ENCODE measurements at places on chromosomes 1 and 21. TPM values are rescaled to one million over a fixed set of nuclear protein-coding genes. Genes with fewer than 3 reads are reported as not detected.

DNA sequence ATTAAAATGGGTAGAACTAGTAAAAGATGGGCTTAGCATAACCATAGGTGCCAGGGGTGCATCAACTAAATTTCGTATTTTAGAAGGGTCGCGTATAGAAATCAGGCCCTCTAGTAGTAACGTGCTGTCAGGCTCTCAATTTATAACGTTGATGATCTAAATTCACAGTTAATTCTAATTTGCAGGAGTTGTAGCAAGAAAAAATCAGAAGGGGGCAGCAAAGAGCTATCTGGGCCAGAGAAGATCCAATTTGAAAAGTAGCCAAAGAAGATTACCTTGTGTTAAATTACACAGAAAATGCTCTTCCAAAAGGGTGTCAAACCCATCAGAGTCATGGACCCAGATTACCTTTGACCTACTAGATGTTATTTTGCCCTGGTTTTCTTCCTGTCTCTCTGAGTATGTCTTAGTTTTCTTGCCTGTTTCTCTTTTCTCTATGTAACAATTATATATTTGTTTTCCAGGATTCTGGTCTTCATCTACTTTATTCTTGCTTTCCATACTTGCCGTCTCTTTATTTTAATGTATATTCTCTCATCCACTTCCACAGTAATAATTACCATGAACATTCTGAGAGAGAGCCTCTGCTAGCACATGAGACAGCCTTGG is 1030.9 kb downstream of the AMY1C start:
- no peak for DNase-seq

DNA sequence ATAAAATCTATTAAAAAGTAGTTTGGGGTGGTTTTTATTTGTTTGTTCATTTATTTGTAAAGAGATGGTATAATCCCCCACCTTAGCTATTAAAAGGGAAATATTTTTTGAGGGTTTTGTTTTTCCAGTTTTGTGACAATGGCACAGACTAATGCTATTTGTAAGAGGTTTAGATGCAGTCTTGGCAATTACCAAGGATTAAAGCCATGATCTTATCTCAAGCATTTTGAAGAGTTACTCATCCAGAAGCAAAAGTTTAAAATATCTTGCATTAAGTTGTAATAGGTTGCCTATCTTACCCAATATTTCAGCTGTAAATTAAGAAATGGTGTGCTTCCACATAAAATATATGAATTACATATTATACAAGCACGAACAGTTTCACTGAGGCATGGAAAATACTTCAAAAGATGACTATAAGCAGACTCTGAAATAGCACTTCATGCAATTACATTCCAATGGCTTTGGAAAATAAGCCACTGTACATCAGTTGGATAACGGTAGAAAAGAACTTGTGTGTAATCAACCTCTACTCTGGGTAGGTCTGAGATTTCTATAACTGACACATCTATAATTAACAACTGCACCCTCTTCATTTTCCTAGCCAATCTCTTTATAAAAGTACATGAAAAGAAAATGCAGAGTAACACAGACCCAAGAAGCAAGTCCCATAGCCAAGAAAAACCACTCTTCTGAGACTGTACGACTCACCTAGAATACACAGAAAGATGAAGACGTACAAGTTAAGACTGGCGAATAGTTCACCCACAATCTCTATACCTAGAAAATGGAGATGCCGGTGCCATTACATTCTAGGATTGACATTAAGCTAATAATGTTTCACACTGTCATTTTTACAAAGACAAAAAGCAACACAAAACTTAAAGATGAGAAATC is 95.2 kb downstream of the PTPN14 start:
- no peak for DNase-seq

DNA sequence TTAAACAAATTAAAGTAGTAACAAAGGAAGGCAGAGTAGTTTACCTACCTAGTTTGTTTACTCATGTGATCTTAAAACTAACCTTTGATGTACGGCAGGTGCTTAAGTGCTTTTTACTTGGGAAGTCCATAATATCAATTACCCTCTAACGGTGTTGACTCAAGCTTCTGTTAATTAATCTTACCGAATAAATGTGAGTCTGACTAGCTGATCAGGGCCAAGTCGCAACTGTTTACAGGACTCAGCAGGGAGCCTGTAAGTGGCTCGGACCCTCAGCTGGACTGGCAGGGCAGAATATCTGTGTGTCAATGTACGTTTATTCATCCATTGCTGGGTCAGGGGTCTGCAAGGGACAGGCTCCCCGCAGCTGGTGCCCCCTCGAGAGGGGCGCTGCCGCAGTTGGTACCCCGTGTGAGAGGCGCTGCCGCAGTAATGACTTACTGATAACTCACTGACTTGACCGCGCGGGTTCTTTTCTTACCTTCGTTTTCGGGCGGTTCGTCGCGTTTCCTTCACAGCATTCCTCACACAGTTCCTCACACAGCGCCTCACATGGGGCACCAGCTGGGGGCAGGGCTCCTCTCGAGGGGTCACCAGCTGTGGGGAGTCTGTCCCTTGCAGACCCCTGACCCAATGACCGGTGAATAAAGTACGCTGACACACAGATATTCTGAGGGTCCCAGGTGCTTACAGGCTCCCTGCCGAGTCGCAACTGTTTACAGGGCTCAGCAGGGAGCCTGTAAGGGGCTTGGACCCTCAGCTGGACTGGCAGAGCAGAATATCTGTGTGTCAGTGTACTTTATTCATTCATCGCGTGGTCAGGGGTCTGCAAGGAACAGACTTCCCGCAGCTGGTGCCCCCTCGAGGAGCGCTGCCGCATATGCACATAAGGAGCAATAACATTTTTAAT is 3.0 kb downstream of the FMO1 start:
- DNase-seq, result peak; percentile 59

ALPL gene
- 9.4 TPM for total RNA-seq

DNA sequence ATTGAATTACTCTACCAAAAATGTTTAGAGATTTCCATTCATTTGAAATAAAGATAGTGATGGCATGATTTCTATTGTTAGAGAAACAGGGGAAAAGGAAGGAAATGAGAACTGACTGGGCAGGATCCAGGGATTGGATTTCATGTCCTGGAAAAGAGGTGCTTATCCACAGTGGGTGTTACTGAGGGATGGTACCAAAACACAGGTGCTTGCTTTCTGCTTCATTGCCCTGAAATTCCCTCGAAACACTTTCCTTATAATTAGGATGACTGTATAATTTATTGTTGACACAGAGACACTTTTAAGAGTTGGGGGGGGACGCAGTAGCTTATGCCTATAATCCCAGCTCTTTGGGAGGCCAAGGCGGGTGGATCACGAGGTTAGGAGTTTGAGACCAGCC is 185.0 kb upstream of the KCNK2 start:
- no peak for DNase-seq

- DNase-seq, result peak; percentile 87
Measured at GRCh38 chr21:45302082-45303061, 14.7 kb upstream of the POFUT2 start.

DNA sequence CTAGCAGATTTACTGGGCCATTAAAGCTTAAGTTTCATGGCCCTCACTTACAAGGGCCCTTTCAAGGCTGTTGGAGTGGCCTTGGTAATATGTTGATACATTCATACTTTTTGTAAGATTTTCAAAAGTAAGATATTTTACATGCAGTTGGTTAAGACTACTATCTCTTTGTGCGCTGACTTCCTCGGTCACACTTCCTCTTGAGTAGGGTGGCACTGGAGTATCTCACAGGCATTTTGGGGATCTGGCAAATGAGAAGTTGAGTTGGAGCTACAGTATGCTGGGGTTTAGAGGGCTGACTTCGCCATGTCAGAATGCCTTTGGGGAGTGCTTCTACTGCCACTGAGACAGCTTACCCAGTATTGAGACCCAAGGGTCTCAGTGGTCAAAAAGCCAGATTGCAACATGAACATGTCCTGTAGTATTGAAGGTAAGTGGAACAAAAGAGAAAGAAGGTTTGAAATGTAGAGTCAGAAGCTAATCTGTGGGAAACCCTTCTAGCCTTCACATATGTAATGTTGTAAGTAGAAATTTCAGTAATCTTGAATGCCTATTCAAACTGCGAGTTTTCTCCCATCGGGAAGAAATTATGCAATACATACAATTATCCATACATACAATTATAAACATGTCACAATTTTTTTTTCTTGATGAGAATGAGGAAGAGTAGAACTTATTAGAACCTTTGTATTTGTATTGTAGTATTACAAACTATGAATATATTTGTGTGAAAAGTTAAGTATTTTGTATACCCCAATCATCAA is 32.3 kb upstream of the RALGPS2 start:
- DNase-seq, result no peak

FCGR2B gene
- total RNA-seq, result 17.5 TPM

C4BPA gene
- total RNA-seq, result 0.08 TPM

- no peak for DNase-seq
Measured at GRCh38 chr1:12553963-12554362, 64.0 kb downstream of the DHRS3 start.

- no peak for DNase-seq
Measured at GRCh38 chr1:76300556-76300955, 226.0 kb downstream of the ST6GALNAC3 start.

GRCh38 chr1:206716870-206717673 is 32.4 kb downstream of the MAPKAPK2 start:
- DNase-seq, result no peak

MGST3 gene
- 601 TPM for total RNA-seq

GRCh38 chr1:205812271-205812877 is 624 bp downstream of the SLC41A1 start:
- DNase-seq, result no peak

DLGAP3 gene
- total RNA-seq, result 0.08 TPM

ROR1 gene
- 8.6 TPM for total RNA-seq

Measured in Right ventricle myocardium superior (tissue), 1 donor.